ENCODE measurements at places on chromosomes 5 and 9.

DNA sequence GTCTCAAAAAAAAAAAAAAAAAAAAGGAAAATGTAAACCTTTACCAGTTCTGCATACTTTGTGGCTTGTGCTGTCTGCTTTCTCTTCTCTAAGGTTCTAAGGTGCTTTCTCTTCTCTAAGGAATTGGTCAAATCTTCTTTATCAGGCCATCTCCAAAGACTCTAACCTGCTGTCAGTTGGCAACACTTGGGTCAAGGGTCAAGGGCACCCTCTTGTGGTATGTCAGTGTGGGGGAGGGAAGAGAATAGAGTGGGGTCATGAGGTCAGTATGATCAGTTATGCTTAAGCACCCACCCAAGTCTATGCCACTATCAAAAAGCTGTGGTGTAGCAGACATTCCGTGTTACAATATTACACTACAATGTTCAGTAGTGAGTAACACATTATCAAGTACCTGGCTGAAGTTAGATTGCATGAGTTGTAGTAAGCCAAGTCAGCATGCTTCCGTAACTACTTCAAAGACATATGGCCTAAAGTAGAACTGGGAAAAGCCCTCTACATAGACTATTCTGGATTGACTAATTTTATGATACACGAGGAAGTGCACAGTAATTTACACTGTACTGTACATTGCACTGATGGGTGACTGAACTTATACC, 25.0 kb upstream of the CCL28 start:
- DNase-seq, result no peak

DNA sequence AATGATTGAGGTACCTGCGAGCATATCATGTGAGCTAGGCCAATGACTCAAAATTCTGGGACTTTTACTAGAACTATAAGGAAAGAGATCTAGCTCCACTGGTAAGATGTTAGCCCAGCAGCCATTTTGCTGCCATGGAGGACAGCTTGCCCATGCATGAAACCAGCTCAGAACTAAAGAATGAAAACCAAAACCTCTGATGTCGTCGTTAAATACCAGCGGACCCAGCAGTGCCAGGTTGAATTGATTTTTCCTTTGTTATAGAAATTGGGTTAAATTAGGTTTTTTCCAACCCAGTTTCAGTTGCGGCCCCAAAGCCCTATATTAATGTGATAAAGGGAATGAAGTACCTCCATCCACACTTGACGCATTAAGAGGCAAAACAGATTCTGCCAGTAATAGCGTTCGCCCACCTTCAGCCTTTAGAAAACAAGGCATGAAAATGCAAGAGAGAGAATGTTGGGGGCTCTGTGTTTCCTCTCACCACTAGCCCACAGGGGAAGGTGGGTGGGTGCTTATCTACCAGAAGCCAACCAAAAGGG, 5.5 kb upstream of the ITK start:
- DNase-seq, result no peak

GRCh38 chr9:113386571-113387393, 10.0 kb upstream of the HDHD3 start:
- no peak for DNase-seq

DNA sequence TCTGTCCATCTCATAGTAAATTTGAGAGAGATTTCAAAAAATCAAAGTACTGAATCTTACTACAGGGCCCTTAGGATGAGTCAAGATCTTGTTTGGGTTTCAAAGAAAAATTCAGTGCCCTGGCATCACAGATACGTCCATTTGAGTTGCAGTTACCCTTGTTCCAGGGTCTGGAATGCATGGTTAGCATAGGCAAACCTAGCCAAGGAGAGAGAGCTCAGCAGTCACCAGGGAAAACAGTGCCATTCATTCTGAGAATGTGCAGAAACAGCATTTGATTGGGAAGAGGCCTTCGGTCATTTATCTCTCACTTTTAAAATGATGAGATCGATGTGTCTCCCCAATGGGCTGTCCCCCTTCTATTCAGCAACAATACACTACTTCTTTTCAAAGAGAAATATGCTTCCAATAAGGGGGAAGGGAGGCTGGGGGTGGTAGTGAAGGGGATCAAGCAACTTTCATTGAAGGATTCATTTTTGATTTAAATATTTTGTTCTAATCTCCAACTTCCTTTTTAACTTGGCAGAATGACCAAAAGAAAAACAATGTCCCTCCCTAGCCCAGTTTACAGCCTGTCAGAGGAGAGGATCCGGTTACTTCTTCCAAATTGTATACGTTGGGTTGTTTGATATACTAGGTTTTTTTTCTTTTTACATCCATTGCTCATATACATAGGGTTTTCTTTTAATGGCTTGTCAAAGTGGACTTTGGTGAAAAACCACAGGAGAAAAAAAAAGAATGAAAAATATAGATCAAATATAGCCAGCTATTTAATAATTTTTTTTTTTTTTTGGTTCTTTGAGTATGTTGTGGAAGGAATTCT, 491.1 kb downstream of the CCDC171 start:
- DNase-seq, result peak; percentile 25

GRCh38 chr5:59218424-59219045, 635.7 kb downstream of the RAB3C start:
- peak; percentile 13 for DNase-seq

DNA sequence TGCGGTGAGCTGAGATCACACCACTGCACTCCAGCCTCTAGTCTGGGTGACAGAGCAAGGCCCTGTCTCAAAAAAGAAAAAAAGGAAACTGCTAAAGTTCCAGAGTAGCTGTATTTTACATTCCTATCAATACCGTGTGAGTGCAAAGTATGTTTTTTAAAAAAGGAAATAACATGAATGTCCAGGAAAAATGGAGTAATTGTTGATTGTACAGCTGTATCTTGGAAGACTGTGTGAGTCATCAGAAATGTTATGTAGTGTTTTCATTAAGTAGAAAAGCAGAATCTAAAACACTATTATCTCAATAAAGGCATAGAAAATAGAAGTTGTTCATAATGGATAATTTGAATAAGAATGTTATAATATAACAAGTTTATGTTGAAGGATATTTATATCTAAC, 53.9 kb downstream of the ZCCHC7 start:
- DNase-seq, result no peak

DNA sequence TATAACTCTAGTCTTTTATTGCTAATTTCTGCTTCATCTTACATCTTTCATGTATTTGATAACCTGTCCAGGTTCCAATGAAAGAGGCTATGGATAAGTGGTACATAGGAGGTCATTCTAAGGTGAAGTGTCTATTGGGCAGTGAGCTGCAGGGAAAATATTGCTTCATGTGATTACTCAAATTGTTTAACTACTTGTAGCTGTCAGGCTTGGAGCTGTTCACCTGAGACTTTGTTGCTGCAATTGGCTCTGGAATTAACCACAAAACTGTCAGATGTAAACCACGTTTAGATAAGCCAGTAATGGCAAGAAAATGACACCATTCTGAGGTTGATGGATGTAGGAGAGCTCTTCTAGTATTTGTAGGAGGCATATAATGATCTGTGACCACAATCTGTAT, 26.0 kb downstream of the ADAMTSL1 start:
- peak; percentile 59 for DNase-seq

DNA sequence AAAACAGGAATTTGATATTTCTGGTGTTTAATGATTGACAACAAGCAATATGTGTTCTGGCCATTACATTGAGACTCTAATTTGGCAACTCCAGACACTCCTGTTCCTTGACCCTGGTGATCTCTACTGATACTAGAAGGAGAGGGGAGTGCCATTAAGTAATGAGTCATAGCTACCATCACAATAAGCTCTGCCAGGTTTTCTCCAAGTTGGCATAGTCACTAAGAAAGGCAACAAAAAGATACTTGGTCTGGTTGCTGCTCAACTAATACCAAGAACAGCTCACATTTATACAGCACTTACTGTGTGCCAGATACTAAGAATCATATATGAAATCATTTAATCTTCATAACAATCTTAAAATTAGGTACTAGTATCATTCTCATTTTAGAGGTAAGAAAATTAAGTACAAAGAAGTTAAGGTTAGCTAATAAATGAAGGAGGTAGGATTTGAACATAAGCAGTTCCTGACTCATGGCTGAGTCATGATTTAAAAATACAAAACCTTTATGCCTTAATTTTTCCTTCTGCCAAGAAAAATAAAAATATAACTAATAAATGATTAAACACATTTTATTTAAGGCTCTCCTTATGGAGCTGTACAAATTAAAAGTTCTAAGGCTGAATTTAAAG, 19.9 kb upstream of the PRXL2C start:
- DNase-seq, result peak; percentile 94

DNA sequence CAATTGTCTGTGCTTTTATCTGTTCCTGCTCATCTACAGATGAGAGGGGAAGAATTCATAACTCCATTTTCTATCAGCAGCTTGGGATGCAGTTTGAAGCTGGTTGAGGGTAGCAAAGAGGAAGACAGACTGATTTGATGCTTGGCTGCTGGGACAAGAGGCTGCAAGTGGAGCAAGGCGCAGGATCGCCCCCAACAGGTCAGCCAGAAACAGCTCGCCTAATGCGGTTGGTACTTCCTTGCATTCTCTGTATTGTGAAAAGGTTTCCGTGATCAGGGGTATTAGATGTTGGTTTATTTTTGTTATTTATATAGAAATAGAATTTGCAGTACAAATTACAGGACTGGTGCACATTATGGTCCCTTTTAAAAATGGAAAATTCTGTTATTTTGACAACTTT, 40.6 kb downstream of the ZNF883 start:
- DNase-seq, result peak; percentile 5

DNA sequence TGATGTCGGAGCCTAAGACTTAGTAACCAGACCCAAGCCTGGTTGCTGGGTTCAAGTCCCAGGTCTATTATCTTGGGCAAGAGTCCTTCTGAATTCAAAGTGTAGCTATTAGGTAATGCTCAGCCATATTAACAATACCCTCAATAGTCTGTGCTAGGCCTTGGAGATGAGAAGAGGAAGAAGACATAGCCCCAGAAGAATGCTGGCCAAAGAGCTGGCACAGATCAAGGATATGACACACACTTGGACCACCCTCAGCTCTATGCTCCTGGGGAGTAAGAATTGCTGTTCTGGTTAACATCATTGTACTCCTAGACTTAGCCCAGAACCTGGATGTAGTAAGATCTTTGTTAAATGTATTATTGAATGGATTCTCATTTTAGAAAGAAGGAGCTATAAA, 426.7 kb downstream of the CDK5RAP2 start:
- DNase-seq, result no peak

DNA sequence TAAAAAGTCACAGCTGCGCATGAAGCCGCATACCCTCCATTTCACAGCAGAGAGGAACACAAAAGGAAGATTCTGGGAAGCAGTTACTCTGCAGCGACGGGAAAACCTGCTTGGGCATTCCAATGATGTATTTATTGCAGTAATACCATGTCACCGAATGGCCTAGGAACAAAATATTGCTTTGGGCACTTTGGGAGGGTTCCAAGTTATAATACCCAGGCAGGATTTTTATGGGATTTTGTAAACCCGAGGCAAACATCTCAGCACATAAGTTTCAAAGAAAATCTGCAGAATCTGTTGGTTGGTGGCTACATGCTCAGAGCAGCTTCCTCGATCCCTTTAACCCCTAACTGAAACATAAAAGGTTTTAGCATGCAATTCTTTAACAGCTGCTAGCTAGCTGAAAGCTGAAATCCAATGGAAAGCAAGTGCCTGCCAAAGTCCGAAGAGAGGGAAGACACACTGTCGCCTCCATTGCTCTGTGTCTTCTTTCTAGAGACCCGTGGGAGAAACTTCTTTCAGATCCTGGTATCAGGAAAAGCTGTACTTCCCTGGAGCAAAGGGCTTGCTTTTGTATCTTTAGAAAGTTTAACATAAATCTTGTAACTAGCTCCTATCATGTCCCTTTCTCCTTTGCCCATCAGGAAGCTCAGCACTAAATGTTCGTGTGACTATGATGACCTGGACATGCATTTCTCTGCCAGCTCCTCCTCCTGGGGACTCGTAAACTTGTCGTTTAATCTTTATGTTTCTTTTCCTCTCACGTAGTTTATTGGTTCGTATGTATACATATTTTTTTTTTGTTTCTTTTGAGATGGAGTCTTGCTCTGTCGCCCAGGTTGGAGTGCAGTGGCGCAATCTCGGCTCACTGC, 195.0 kb downstream of the MAPKAP1 start:
- peak; percentile 92 for DNase-seq

GRCh38 chr9:76044266-76044819, 153.9 kb downstream of the PCSK5 start:
- DNase-seq, result no peak

DNA sequence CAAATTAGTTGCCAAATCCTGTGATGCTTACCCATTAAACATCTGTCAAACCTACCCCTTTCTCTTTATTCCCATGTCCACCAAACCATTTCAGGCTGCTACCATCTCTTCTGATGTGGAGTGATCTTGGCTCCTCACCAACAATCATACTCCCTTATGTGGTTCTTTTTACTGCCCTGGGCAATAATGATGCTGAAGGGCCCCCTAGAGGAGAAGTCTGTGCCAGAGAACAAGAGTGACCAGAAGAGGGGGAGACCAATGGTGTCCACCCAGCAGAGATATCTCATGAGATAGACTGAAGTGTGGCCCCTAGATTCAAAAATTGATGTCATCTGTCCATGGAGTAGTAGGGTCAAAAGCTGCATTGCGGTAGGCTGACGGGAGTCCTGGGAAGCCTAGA, 10.9 kb downstream of the LRRC70 start:
- no peak for DNase-seq

- peak; percentile 55 for DNase-seq
Measured at GRCh38 chr5:139692679-139693308, 44.6 kb downstream of the CXXC5 start.

GRCh38 chr5:32645246-32645645, 59.9 kb downstream of the SUB1 start:
- peak; percentile 52 for DNase-seq

GRCh38 chr9:132628746-132629145, 41.0 kb downstream of the DDX31 start:
- no peak for DNase-seq

- DNase-seq, result peak; percentile 75
Measured at GRCh38 chr9:94603259-94604160, 9.9 kb upstream of the FBP2 start.

DNA sequence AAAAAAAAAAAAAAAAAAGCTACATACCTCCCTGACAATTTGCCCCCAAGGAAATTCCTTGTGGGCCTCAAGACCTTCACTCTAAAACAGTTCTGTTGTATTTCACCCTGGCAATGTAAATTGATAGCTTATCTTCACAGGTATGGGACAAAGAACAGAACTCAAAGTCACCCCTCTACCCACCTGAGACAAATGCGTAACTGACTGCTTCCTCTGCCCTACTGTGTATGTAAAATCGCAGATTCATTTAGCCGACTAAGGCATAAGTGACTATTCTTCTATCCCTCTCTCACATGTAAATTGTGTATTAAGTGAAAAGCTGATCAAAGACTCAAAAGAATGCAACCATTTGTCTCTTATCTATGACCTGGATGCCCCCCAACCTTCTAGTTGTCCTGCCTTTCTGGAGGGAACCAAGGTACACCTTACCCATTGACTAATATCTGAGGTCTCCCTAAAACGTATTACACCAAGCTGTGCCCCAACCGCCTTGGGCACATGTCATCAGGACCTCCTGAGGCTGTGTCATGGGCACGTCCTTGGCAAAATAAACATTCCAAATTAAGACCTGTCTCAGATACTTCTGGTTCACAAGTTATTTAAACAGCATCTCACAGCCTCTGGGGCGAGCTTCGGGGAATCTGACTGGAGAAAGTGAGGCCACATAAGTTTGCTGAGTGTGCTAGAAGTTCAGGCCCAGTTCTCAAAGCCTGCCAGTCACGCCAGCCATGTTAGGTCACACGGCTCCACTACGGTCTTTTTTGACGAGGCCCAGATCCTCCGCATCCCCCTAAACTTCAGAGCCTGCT, 954 bp downstream of the TBCA start:
- peak; percentile 11 for DNase-seq

GRCh38 chr5:75286211-75286773, 49.6 kb upstream of the ANKRD31 start:
- DNase-seq, result no peak

Data from M059J (cell line).